ENCODE measurements at places on chromosomes 7 and 10.

DNA sequence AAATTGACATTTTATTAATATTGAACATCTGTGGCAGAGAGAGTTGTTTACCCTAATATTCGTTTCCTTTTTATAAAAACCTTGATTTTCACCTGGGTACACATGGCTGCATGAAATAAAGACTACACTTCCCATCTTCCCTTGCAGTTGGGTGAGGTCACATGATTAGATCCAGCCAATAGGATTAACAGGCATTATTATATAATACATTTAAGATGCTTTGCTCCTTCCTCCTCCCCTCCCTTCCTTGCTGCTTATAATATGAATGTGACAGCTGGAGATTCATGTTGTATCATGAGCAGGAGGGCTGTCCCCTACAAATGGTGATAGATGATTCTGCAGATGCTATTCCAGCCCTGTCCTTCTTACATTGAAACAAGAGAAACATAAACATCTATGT lies 146.6 kb downstream of the SH2D4B start:
- no peak for DNase-seq

DNA sequence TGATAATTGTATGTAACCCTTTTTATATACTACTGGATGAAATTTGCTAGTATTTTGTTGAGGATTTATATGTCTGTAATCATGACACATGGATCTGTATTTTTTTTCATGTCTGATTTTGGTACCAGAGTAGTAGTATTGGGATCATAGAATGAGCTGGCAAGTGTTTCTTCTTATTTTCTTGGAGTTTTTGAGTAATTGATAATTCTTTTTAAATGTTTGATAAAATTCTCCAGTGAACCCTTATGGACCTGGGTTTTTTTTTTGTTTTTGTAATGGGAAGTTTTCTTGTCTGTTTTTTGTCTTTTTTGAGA lies 28.4 kb downstream of the ZNF33A start:
- no peak for DNase-seq

GRCh38 chr7:100632951-100633717 lies 8.2 kb downstream of the TFR2 start:
- DNase-seq, result no peak

GRCh38 chr7:77734659-77735421 lies 38.6 kb downstream of the RSBN1L start:
- DNase-seq, result no peak

DNA sequence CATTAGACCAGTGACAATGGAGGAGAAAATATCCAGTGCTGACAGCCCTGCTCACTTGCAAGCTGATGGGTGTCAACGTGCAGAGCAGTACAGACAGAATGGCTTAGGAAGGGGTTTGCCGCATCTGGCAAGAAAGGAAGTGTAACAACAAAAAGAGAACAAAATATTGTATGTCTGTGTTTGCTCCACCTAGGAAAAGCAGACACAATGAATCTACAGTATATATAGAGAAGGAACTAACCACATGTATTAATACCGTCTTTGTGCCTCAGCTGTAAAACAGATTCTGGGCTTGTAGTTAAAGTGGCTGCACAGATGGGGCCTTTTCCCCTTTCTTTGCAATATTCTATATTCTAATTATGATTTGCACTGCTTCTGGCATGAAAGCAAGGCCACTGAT lies 281.1 kb upstream of the MEOX2 start:
- DNase-seq, result no peak

DNA sequence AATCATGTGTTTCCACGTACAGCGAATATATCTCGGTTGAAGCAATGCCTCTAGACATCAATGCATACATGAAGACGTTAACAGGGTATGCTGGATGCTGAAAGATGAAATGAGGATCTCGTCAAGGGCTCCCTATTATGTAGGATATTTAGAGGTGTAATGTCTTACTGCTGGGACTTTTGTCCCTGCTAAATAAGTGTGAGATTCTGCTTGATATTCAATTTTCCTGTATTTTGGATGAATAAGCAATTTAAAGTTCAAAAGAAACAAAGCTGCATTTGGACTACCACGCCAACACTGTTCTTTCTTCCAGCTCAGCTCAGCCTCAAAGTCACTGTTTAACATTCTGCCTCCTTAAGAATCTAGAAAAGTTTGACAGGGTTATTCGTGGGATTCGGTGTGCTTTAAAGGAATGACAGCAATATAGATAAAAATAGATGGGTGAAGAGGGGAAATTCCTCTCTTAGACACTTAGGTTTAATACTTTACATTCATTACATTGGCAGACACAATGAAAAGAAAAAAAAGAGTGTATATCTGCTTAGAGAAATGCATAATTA lies 110.1 kb upstream of the RHEB start:
- no peak for DNase-seq
